Activated naive CD8-positive, alpha-beta T cell treated with anti-CD3 and anti-CD28 coated beads for 36 hours (primary cell): ENCODE measurements at places on chromosomes 11 and 22. TPM values are rescaled to one million over a fixed set of nuclear protein-coding genes. Genes with fewer than 3 reads are reported as not detected.
A peak's percentile ranks its signal among the peaks of the same experiment; 100 is the strongest.

SMTNL1 gene
- not detected for total RNA-seq

VSIG2 gene
- total RNA-seq: 0.31 TPM

DENND6B gene
- 4.2 TPM for total RNA-seq

SYTL2 gene
- 7.6 TPM for total RNA-seq

F2 gene
- not detected for total RNA-seq

DNA sequence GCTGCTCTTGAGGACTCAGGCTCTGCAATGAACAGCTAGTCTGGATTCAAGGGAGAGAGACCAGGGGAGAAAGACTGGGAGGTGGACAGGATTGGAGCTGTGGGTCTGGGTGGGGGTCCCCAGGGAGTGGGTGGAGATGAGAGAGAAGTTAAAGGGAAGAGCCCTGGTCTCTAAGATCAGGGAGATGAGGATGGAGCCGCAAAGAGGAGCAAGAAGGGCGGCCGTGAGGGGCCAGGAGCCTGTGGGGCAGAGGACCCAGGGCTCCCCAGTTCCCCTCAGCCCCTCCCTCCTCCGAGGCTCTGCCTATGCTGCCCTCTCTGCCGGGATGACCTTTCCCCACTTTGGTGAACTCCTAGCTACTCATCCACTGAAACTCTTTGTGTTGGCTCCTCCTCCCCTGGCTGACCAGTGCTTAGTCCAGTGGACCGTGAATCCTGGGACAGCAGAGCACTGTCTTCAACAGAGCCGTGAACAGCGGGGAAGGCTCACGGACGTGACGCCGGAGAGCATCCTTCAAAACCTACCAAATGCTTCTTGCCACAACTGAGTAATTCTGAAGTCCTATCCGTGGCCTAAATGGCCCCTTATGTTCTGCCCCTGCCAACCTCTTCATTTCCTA, 16.4 kb upstream of the RFPL3 start:
- peaks cover 56% of the 10 kb centered on the region for H3K27me3 ChIP-seq
- no peak overlapping the region for H3K27ac ChIP-seq
- H3K4me1 ChIP-seq: peaks cover 13% of the 10 kb centered on the region
- H3K4me3 ChIP-seq: no peak overlapping the region
- DNase-seq: no peak
- H3K36me3 ChIP-seq: no peaks in the 10 kb centered on the region

DNA sequence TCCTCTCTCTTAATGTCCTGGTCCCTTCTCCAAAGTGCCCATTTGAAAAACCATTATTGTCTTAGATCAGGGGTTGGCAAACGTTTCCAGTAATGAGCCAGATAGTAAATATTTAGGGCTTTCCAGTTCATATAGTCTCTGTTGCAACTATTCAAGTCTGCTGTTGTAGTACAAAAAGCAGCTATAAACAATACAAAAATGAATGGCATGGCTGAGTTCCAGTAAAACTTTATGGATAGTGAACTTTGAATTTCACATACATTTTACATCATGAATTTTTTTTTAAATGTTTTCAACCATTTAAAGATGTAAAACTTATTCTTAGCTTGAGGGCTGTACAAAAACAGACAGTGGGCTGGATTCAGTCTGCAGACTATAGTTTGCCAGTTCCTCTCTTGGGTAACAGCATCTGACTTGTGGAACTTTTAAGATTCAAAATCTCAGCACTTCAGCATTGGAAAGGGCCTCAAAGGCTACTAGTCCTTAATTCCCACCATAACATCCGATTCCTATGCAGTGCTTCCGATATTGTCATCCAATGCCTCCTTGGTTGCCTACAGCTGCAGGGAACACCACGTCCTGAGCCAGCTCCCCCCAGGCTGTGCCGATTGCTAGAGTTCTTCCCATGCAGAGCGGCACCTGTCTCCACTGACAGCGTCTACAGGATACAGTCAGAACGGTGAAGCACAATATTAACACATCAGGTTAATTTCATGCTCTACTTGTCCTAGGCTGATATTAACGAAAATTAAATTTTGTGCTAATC, 65.6 kb upstream of the E2F8 start:
- H3K36me3 ChIP-seq: no peaks in the 10 kb centered on the region
- DNase-seq: no peak
- H3K4me1 ChIP-seq: no peaks in the 10 kb centered on the region
- no peaks in the 10 kb centered on the region for H3K27me3 ChIP-seq

DNA sequence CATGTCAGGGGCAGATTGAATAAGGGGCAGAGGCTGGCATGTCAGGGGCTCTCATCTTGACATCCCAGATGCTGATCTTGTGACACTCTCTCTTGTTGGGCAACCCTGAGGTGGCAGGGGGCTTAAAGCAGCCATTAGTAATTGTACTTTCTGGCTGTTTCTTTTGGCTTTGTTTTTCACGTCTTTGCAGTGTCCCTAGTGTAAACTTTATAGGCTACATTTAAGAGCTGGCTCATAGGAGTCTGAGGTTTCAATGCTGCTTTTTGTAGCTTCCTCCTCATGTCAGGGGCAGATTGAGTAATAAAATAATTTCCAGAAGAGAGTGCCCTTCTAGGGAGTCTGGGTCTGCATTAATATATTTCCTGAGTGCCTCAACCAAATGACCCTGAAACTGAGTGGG, 86.1 kb downstream of the RAB38 start:
- H3K4me1 ChIP-seq: no peaks in the 10 kb centered on the region
- no peak overlapping the region for H3K27ac ChIP-seq
- no peaks in the 10 kb centered on the region for H3K36me3 ChIP-seq
- H3K27me3 ChIP-seq: peaks cover 9% of the 10 kb centered on the region

GRCh38 chr11:100080381-100080780, 606.7 kb upstream of the ARHGAP42 start:
- no peak overlapping the region for H3K27ac ChIP-seq
- no peaks in the 10 kb centered on the region for H3K36me3 ChIP-seq
- H3K4me3 ChIP-seq: no peak overlapping the region
- H3K27me3 ChIP-seq: no peaks in the 10 kb centered on the region
- DNase-seq: no peak

DNA sequence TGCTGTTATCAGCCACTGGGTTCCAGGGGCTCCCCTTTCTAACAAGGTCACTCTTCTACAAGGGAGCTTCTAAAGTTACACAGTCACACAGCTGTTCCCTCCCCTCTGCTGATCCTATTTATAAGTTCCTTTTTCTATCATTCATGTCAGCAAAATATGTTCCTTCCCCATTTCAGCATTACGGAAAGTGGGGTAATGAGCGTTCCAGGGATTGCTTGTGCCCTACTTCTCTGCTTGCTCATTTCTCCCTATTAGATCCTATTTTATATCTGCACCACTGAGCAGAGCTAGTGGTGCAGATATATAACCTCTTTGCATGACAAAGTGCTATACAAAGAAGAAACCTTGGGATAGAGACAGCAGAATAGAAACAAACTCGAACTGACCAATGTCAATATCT, 22.7 kb upstream of the PLEKHB1 start:
- H3K4me3 ChIP-seq: no peak overlapping the region
- no peaks in the 10 kb centered on the region for H3K4me1 ChIP-seq
- H3K36me3 ChIP-seq: no peaks in the 10 kb centered on the region
- no peak for DNase-seq
- H3K27ac ChIP-seq: no peak overlapping the region

GRCh38 chr11:67634366-67635230, 4.9 kb upstream of the NUDT8 start:
- H3K4me3 ChIP-seq: no peak overlapping the region
- no peak for DNase-seq
- no peak overlapping the region for H3K27ac ChIP-seq
- no peaks in the 10 kb centered on the region for H3K27me3 ChIP-seq
- no peaks in the 10 kb centered on the region for H3K36me3 ChIP-seq

DNA sequence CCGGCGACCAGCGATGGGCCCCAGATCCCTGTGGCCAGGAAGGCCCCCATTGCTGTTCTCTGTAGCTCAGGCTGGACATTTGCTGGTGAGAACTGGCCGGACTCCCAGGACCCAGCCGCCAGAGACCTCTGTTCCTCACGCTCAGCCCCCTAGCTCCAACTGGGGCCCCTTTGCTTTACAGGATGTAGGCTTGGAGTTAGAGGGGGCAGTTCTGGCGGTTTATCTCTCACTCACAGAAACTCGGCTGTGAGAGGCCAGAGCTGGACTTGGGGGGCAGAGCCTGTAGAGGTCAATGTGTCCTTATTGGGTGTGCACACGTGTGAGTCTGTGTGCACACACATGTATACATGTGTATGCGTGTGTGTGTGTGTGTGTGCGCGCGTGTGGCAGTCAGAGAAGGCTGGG, 502 bp downstream of the SMIM38 start:
- no peak for DNase-seq
- H3K27ac ChIP-seq: no peak overlapping the region
- H3K36me3 ChIP-seq: no peaks in the 10 kb centered on the region
- peaks cover 14% of the 10 kb centered on the region for H3K4me1 ChIP-seq
- H3K4me3 ChIP-seq: no peak overlapping the region

- peaks cover 25% of the 10 kb centered on the region for H3K4me1 ChIP-seq
- peak overlapping the region; percentile 54 for H3K27ac ChIP-seq
- DNase-seq: no peak
Measured at GRCh38 chr11:46845440-46845739, 690 bp downstream of the CKAP5 start.

- no peaks in the 10 kb centered on the region for H3K27me3 ChIP-seq
- H3K4me1 ChIP-seq: no peaks in the 10 kb centered on the region
- H3K27ac ChIP-seq: no peak overlapping the region
- DNase-seq: no peak
- no peaks in the 10 kb centered on the region for H3K36me3 ChIP-seq
- no peak overlapping the region for H3K4me3 ChIP-seq
Measured at GRCh38 chr11:34721646-34722045, 100.8 kb downstream of the EHF start.

DNA sequence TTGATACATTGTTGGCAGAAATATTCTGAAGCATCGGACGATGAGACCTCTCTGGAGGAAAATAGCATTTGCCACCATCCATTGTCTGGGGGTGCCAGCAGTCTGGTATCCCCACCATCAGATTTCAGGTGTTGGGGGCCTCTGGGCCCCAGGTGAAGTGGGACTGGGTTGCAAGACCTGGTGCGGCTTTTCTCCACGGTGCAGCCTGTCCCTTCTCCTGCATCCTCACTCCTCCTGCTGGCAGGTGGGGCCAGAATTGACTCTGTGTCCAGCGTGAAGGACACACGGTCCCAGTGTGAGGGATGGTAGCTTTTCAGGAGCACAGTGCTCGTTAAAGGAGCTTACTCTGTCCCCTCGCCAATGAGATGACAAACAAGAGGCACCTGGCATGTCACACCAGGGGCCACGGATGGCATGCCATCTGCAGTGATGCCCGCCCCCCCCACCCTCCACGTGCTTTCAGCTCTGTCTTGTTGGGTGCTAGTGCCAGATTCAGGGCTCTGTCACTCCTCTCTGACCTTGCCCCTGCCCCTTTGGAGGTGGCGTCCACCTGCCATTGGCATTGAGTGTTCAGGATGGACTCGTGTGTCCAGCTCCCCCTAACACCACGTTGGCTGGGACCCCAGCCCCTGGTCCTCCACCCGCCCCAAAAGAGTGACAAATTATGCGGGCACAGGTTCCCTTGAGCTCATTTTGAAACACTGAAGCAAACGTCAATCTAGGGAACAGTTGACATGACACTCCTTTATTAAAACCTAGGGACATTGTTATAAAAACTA, 62.4 kb downstream of the PARVG start:
- H3K27ac ChIP-seq: no peak overlapping the region
- H3K27me3 ChIP-seq: peaks cover 9% of the 10 kb centered on the region
- no peak for DNase-seq
- no peaks in the 10 kb centered on the region for H3K36me3 ChIP-seq
- H3K4me3 ChIP-seq: no peak overlapping the region
- no peaks in the 10 kb centered on the region for H3K4me1 ChIP-seq

DNA sequence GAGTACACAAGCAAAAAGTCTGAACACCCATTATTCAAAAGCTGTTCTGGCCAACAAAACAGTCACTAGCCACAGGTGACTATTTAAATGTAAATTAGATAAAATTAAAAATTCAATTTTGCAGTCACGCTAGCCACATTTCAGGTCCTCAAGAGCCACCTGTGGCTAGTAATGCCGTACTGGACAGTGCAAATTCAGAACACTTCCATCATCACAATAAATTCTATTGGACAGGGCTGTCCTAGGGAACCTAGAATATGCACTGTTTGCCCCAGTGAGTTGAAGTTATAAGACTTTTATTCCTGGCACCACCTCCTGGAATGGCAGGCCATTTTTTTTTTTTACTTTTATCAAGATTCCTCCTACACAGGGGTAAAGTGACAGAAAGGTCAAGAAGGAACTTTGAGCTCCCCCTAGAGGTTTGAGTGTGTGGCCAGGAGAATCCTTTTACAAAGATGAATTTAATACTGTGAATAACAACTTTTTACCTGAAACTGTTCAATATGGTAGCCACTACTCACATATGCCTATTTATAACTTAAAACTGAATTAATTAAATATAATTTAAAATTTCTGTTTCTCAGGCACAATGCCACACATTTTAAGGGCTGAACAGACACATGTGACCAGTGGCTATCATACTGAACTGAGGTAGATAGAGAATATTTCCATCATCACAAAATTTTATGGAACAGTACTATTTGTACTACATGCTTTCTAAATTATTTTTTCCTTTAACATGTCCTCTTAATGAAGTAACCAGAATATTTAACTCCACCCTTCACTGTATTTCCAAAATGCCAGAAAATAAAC, 6.5 kb downstream of the MSANTD2 start:
- H3K4me3 ChIP-seq: no peak overlapping the region
- H3K27ac ChIP-seq: no peak overlapping the region
- no peak for DNase-seq

GRCh38 chr11:115885535-115886421, 381.6 kb upstream of the CADM1 start:
- no peak overlapping the region for H3K27ac ChIP-seq
- no peaks in the 10 kb centered on the region for H3K27me3 ChIP-seq
- no peak overlapping the region for H3K4me3 ChIP-seq
